ENCODE measurements at places on chromosomes 4 and X.

DNA sequence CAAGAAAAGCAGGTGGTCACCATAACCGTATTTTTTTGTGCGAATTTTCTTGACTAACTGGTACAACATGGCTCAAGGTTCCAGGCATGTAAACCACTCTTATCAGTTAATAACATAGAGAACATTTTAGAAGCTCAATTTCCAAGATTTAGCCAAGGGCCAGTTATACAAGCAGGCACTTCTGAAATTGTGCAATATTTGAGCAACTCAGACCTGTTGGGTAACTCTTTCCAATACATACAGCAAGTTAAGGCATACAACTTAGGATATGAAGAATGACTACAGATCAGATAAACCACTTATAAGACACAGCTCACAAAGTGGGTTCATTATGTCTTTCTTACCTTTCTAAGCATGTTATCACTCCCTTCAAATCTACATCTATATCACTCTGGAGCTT lies 43.9 kb downstream of the ZNF280C start:
- DNase-seq, result no peak

- no peak for DNase-seq
Observed at GRCh38 chr4:181162676-181163075, 1080.5 kb upstream of the TENM3 start.

- DNase-seq, result no peak
Observed at GRCh38 chrX:124938715-124939114, 381.0 kb upstream of the TEX13C start.

DNA sequence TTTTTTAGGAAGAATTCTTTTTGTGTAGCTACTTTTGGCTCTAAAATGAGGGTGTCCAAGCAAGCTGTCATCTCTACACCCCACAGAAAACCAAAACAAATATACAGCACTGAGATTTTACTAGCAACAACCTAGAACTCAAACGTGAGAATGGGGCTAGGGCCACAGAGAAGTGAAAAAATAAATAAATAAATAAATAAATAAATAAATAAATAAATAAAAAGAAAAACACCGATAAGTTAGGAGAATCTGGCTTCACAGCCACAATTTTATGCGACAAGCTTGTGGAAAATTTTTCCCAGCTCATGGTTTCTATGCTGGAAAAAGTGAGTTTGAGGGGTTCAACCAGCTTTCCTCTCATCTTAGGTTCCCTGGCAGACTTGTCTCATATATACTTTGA lies 324.6 kb upstream of the TACR3 start:
- DNase-seq, result no peak

- no peak for DNase-seq
Observed at GRCh38 chrX:100600758-100601157, 16.0 kb downstream of the TNMD start.

DNA sequence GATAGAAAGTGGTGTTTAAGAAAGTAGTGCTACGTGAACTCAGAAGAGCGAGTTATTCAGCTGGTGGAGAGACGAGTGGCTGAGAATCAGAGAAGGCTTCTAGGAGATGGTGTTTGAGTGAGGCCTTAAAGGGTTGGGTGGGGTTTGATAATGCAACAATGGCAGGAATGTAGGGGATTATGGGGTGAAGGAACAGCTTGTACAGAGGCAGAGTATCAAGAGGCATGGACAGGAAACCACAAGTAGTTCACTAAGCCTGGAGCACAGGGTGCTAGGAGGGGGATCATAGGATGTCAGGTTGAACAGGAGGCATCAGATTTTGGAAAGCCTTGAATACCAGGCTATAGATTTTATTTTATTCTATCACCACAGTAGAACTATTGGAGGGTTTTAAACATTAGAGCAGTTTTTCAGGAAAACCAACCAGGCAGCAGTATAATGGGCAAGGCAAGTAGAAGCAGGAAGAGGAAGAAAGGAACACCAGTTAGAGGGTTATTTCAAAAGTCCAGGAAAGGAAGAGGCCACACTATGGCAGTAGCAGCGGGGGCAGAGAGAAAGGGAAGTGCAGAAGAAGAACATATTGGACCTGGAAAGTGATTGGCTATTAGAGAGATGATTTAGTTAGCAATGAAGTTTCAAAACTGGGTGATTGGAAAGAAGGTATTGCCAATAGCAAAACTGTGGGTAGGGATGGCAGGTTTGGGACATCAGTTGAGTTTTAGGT lies 99.2 kb downstream of the DOCK11 start:
- no peak for DNase-seq

DNA sequence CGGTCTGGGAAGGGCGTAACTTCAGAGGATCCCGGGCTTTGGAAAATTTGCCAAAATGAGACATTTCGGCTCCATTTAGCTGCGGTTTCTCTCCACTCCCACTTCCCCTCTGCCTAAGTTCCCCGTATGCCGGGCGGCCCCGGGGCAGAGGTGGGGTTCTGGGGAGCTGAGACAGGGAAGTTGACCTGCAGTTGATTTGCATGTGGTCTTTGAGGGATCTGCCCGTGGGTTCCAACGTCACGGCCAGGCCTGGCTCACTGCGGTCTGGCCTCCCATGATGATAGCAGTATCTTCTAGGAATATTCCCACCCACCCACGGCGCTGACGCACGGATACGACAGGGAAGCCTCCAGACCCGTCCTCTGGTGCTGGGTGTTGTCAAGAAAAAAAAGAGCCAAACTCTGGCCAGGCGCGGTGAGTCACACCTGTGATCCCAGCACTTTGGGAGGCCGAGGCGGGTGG lies 27.3 kb upstream of the CRLF2 start:
- DNase-seq, result no peak

DNA sequence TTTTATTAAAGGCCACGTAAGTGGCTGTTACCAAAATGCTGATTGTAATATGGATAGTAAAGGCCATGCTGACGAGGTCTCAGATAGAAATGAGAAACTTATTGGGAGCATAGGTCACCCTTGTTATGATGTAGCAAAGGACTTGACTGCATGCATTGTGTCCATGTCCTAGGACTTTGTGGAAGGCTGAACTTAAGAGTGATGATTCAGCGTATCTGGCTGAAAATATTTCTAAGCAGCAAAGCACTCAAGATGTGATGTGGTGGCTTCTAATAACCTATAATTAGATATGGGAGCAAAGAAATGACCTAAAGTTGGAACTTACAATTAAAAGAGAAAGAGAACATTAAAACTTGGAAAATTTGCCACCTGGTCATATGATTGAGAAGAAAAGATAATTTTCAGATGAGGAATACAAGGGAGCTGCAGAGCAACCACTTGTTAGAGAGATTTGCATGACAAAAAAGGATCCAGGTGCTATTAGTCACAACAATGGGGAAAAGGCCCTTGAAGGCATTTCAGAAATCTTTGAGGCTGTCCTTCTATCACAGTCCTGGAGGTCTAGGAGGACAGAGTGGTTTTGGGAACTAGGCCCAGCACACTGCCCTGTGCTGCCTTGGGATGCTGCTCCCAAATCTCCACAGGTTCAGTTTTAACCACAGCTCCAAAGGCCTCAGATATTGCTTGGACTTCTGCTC lies 793.7 kb upstream of the LCORL start:
- no peak for DNase-seq

- no peak for DNase-seq
Observed at GRCh38 chr4:73208376-73208775, 50.2 kb downstream of the ANKRD17 start.

DNA sequence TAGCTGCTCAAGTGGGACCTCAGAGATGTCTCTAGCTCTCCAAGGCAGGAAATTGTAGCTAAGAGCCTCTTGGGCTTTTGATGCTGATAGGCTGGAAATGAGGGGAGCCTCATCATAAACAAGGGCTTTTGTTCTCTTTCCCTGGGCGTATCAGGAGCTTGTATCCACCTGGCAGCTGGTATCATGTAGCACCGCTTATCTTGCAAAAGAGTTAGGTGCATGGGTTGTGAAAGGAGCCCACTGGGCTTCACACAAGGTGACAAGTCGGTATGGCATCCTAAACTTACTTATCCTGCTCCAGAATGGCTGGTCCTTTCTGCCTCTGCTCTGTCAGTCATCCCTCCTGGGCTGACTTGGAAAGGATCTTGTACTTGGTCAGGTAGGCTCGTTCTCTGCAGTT lies 565.8 kb downstream of the GRXCR1 start:
- no peak for DNase-seq

GRCh38 chr4:71867598-71867997 lies 83.7 kb upstream of the GC start:
- DNase-seq, result no peak

DNA sequence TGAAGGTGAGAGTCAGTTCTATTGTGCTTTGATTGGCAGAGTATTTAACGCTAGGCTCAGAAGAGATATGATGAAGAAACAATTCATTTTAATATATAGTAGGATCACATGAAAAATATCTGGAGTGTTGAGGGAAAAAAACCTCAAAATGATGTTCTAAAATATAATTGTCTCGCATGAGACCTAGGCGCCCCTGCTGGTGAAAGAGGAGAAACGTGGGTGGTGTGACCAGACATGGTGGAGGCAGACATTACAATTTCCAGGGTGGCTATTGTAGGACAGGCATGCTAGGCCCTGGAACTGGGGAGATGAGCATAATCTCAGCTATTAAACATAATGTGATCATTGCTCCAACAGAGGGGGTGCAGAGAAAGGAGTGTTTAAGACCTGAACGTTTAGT lies 210.0 kb downstream of the HS3ST1 start:
- no peak for DNase-seq

DNA sequence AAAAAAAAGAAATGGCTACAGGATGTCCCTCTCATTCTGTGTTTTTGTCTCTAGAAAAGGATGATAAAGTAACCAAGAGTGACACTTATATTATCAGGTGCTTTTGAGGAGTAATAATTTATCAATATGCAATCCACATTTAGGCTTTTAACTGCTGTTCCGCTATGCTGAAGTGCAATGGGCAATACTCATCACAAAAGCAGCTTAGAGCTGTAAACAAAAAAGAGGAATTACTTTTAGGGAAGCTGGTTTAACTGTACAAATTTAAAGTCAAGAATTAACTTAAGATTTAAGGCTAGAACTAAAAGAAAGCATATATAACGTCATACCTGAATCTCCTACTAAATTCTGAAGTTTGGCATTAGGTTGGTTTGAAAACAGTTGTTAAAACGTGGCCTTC lies 93.5 kb upstream of the DDX3X start:
- DNase-seq, result no peak

- DNase-seq, result no peak
Observed at GRCh38 chr4:30721185-30722091, 1.3 kb downstream of the PCDH7 start.

- DNase-seq, result no peak
Observed at GRCh38 chr4:141459020-141459419, 177.4 kb upstream of the IL15 start.

GRCh38 chr4:188078116-188078515 lies 31.3 kb downstream of the TRIML2 start:
- DNase-seq, result no peak

DNA sequence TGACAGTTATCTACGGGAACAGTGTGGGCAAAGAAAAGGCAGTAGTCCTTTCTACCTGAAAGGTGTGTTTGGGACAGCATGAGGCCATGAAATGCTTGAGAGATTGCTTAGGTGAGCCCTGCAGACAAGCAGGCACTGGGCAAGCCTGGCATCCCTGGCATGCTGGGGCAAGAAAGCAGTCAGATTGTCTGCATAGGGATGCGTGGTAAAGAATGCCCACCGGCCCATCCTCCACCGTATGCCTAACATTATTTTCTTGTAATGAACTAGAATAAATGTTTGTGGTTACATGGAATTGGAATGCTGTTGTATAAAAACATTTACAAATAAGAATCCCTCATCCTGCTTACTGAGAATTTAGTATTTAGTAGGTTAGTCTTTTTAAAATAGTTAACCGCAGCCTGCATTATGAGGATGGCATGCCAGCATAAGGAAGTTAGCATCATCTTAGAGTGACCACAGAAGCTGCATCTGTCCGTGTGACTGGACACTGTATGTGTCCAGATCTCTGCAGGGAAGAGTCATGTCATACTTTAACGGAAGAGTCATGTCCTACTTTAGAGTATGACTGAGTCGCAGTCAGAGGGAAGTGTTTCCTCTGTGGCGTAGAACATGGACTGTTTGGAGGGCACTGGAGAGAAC lies 18.9 kb downstream of the ZBTB49 start:
- no peak for DNase-seq

DNA sequence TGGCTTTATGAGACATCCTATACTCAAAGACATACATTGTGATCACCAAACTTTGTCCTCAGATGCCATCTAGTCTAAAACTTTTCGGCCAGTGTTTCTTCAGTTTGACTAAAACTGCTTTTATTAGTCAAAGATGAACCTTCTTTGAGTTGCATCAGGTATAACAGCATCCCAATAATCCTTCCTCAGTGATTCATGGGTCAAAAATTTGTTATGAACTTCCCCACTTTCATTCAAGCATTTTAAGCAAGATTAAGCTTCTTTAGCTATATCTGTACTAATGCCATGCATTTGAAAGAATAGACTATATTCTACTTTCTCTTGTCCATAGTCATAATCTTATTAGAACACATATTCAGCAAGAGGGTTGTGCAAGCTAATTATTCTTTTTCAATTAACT lies 1070.4 kb upstream of the ADGRL3 start:
- no peak for DNase-seq

- DNase-seq, result no peak
Observed at GRCh38 chr4:175325230-175325629, 407.1 kb downstream of the ADAM29 start.
